ENCODE measurements at places on chromosomes 5 and 9. TPM values are rescaled to one million over a fixed set of nuclear protein-coding genes. Genes with fewer than 3 reads are reported as not detected.
A peak's percentile ranks its signal among the peaks of the same experiment; 100 is the strongest.

GRCh38 chr9:16363073-16363781, 507.2 kb downstream of the BNC2 start:
- H3K4me1 ChIP-seq = no peaks in the 10 kb centered on the region
- DNase-seq = no peak
- no peak overlapping the region for H3K4me3 ChIP-seq
- no peaks in the 10 kb centered on the region for H3K36me3 ChIP-seq
- H3K27me3 ChIP-seq = no peaks in the 10 kb centered on the region

- no peaks in the 10 kb centered on the region for H3K27me3 ChIP-seq
- DNase-seq = no peak
- H3K36me3 ChIP-seq = no peaks in the 10 kb centered on the region
- H3K4me1 ChIP-seq = no peaks in the 10 kb centered on the region
- no peak overlapping the region for H3K4me3 ChIP-seq
Measured at GRCh38 chr5:123855609-123856008, 343.6 kb downstream of the CSNK1G3 start.

GRCh38 chr9:134028575-134029247, 3.4 kb downstream of the BRD3OS start:
- no peak for DNase-seq
- H3K4me3 ChIP-seq = no peak overlapping the region
- H3K36me3 ChIP-seq = peaks cover 37% of the 10 kb centered on the region
- peaks cover 6% of the 10 kb centered on the region for H3K4me1 ChIP-seq
- H3K27ac ChIP-seq = no peak overlapping the region

DNA sequence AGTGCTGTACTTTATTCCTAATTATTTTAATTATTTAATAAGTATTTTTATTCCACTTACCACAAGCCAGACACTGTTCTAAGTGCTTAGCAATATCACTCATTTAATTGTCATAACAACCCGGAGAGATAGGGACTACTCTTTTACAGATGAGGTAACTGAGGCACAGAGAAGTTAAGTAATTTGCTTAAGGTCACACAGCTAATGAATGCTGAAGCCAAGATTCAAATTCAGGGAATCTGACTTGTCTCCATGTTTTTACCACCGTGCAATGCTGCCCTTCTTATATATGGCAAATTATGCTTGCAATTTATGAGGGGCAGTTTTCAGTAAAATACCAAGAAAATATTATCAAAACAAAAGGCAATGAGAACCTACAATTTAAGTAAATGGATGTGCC, 168.4 kb upstream of the KIF2A start:
- no peak overlapping the region for H3K4me3 ChIP-seq
- no peak overlapping the region for H3K27ac ChIP-seq
- DNase-seq = no peak
- H3K27me3 ChIP-seq = peaks cover 50% of the 10 kb centered on the region
- H3K36me3 ChIP-seq = no peaks in the 10 kb centered on the region
- H3K4me1 ChIP-seq = no peaks in the 10 kb centered on the region

- H3K4me1 ChIP-seq = no peaks in the 10 kb centered on the region
- H3K27me3 ChIP-seq = no peaks in the 10 kb centered on the region
- no peak for DNase-seq
- H3K27ac ChIP-seq = no peak overlapping the region
- no peaks in the 10 kb centered on the region for H3K36me3 ChIP-seq
- H3K4me3 ChIP-seq = no peak overlapping the region
Measured at GRCh38 chr9:19140259-19140658, 13.0 kb upstream of the PLIN2 start.

DNA sequence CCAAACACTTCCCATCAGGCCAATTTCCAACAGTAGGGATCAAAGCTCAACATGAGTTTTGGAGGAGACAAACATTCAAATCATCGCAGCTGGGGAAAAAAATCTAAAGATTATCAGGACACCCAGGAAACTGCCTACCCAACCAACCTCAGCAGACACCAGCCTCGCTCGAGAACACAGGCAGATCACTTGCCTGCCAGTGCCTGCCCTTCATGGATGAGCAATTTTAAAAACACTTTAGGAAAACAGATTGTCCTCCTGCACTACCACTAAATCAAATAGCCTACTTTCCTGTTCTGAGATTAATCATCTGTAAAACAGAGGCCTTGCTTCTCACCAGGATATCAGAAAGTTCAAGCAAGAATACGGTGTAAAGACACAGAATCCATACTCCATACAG, 14.7 kb upstream of the TMEM174 start:
- H3K4me3 ChIP-seq = no peak overlapping the region
- H3K36me3 ChIP-seq = no peaks in the 10 kb centered on the region
- no peak overlapping the region for H3K27ac ChIP-seq
- no peak for DNase-seq
- no peaks in the 10 kb centered on the region for H3K27me3 ChIP-seq
- no peaks in the 10 kb centered on the region for H3K4me1 ChIP-seq

ORM2 gene
- not detected for total RNA-seq

- no peaks in the 10 kb centered on the region for H3K27me3 ChIP-seq
- no peaks in the 10 kb centered on the region for H3K4me1 ChIP-seq
- H3K27ac ChIP-seq = no peak overlapping the region
- no peaks in the 10 kb centered on the region for H3K36me3 ChIP-seq
Measured at GRCh38 chr5:76529464-76530344, 93.5 kb downstream of the F2RL2 start.

GRCh38 chr5:166961028-166961427, 1330.4 kb upstream of the WWC1 start:
- no peaks in the 10 kb centered on the region for H3K36me3 ChIP-seq
- H3K4me3 ChIP-seq = no peak overlapping the region
- no peaks in the 10 kb centered on the region for H3K27me3 ChIP-seq
- no peaks in the 10 kb centered on the region for H3K4me1 ChIP-seq
- DNase-seq = no peak

TLX3 gene
- total RNA-seq = not detected

GRCh38 chr5:79605560-79605959, 6.7 kb upstream of the TENT2 start:
- H3K27me3 ChIP-seq = no peaks in the 10 kb centered on the region
- H3K4me3 ChIP-seq = no peak overlapping the region
- DNase-seq = no peak
- H3K4me1 ChIP-seq = no peaks in the 10 kb centered on the region
- no peak overlapping the region for H3K27ac ChIP-seq
- H3K36me3 ChIP-seq = no peaks in the 10 kb centered on the region

PRLR gene
- total RNA-seq = 0.72 TPM

GRCh38 chr5:73897893-73898292, 271.9 kb downstream of the ARHGEF28 start:
- H3K27me3 ChIP-seq = peaks cover 5% of the 10 kb centered on the region
- no peak overlapping the region for H3K4me3 ChIP-seq
- no peak overlapping the region for H3K27ac ChIP-seq

STARD4 gene
- total RNA-seq = 5.0 TPM

GRCh38 chr9:112401175-112401815, 21.4 kb downstream of the HSDL2 start:
- H3K36me3 ChIP-seq = no peaks in the 10 kb centered on the region
- H3K4me1 ChIP-seq = peaks cover 21% of the 10 kb centered on the region
- no peak for DNase-seq

C9orf50 gene
- total RNA-seq = not detected

DNA sequence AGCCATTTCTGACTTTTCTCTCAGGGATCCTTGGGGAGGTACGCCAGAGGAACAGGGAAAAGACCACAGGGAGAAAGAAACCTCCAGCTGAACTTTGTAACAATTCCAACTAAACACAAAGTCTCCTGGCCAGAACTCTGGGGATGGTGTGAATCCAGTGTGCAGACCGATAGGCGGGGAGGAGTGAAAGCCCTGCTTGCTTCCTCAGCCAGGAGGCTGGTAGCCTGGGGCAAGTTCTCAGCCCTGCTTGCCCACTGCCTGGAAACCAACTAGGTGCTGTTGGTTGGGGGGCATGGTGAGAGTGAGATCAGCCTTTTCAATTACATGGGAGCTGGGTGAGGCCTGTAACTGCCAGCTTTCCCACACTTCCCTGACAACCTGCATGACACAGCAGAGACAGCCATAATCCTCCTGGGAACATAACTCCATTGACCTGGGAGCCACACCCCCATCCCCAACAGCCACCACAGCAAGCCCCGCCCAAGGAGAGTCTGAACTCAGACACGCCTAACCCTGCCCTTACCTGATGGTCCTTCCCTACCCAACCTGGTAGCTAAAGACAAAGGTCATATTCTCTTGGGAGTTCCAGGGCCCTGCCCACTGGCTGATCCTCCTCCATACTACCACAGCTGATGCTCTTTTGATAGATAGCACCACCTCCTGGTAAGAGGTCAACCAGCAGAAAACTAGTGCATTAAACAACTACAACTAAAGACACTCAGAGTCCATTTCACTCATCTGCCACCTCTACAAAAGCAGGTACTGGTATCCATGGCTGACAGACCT, 100.1 kb upstream of the TNFAIP8 start:
- no peak for DNase-seq
- peaks cover 13% of the 10 kb centered on the region for H3K36me3 ChIP-seq
- H3K27ac ChIP-seq = no peak overlapping the region
- no peak overlapping the region for H3K4me3 ChIP-seq
- no peaks in the 10 kb centered on the region for H3K27me3 ChIP-seq
- no peaks in the 10 kb centered on the region for H3K4me1 ChIP-seq

CD72 gene
- total RNA-seq = 1.3 TPM

GRCh38 chr5:135615581-135616260, 36.9 kb upstream of the CXCL14 start:
- H3K27ac ChIP-seq = no peak overlapping the region
- H3K4me1 ChIP-seq = no peaks in the 10 kb centered on the region
- no peak overlapping the region for H3K4me3 ChIP-seq
- H3K27me3 ChIP-seq = peaks cover 11% of the 10 kb centered on the region
- DNase-seq = no peak

- no peaks in the 10 kb centered on the region for H3K36me3 ChIP-seq
- no peak overlapping the region for H3K27ac ChIP-seq
- no peak for DNase-seq
Measured at GRCh38 chr5:27437594-27438200, 399.3 kb upstream of the CDH9 start.

- DNase-seq = no peak
- no peaks in the 10 kb centered on the region for H3K4me1 ChIP-seq
- H3K27ac ChIP-seq = no peak overlapping the region
Measured at GRCh38 chr9:89340332-89340731, 22.0 kb downstream of the SECISBP2 start.

GRCh38 chr5:136750224-136750862, 385.0 kb upstream of the TRPC7 start:
- no peaks in the 10 kb centered on the region for H3K36me3 ChIP-seq
- no peaks in the 10 kb centered on the region for H3K27me3 ChIP-seq
- no peak overlapping the region for H3K27ac ChIP-seq
- H3K4me1 ChIP-seq = no peaks in the 10 kb centered on the region
- no peak overlapping the region for H3K4me3 ChIP-seq

LRRC70 gene
- 0.42 TPM for total RNA-seq

DNA sequence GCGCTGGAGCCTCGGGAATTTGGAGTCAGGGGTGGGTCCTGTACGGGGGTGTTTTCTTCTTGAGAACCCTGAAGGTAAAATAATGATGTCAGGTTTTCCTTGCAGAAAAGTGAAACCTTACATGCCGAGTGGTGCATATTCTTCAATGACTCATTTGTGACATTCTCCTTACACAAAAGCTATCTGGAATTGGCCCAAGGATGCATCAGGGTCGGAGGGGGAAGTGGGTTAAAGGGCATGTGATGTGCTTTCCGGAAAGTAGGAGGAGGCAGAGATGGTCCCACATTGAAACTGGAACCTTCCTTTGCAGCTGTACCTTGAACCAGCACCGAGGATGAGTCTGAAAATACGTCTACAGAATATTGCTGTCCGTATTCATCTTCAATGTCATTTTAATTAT, 411.2 kb upstream of the IRX4 start:
- H3K4me1 ChIP-seq = no peaks in the 10 kb centered on the region
- H3K27ac ChIP-seq = no peak overlapping the region
- no peaks in the 10 kb centered on the region for H3K27me3 ChIP-seq
- no peak overlapping the region for H3K4me3 ChIP-seq
- no peak for DNase-seq
- no peaks in the 10 kb centered on the region for H3K36me3 ChIP-seq

DNA sequence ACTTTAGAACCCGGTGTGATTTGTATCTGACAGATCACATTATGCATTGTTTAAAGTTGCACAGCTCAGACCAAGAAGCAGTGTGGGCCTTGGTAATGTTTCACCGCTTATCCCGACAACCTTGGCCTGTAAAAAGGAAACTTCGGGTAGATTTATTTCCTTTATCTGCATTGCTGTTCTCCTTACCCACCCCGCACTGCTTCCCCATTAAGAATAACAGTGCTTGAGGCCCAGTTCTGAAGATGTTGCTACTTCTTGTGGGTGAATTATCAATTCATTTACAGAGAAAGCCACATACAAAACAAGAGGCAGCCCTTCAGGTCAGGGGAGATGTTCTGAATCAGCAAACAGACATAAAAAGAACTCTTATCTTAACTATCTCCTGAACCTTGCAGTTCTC, 8.4 kb downstream of the SMARCA2 start:
- DNase-seq = no peak
- H3K36me3 ChIP-seq = no peaks in the 10 kb centered on the region
- H3K27ac ChIP-seq = peak overlapping the region; percentile 35
- H3K4me3 ChIP-seq = no peak overlapping the region

DNA sequence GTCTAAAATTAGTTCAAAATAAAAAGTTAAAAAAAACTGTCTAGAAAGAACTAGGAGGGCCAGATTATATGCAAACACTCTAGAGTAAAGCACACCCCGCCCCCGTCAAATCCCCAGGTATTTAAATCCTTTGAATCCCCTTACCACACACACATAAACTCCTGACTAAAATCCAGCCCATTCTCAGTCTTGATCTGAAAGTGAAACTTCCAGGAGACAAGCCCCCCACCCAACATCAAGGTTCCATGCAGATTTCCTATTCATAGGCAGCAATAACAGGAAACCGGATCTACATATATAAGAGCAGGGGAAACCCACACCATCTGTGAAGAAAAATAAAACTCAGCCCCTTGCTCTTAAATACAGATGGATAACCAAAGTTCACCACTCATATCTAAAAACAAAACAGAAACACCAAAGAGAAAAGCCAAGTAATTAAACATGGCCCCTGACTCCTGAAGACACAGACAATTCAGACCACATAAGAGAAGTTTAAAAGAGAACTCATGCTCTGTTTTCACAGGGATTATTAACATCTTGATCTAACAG, 42.3 kb downstream of the MARCHF3 start:
- no peak overlapping the region for H3K4me3 ChIP-seq
- no peaks in the 10 kb centered on the region for H3K27me3 ChIP-seq
- peaks cover 47% of the 10 kb centered on the region for H3K4me1 ChIP-seq
- no peak for DNase-seq

GRCh38 chr5:95590880-95591279, 29.0 kb upstream of the GPR150 start:
- H3K27ac ChIP-seq = peak overlapping the region; percentile 5
- no peaks in the 10 kb centered on the region for H3K27me3 ChIP-seq

GRCh38 chr9:23821375-23822181, 4.5 kb downstream of the ELAVL2 start:
- peak; percentile 11 for DNase-seq
- H3K4me1 ChIP-seq = peaks cover 38% of the 10 kb centered on the region
- peaks cover 59% of the 10 kb centered on the region for H3K27me3 ChIP-seq
- H3K36me3 ChIP-seq = no peaks in the 10 kb centered on the region

MTRR gene
- 30.0 TPM for total RNA-seq

GPR151 gene
- not detected for total RNA-seq

DNA sequence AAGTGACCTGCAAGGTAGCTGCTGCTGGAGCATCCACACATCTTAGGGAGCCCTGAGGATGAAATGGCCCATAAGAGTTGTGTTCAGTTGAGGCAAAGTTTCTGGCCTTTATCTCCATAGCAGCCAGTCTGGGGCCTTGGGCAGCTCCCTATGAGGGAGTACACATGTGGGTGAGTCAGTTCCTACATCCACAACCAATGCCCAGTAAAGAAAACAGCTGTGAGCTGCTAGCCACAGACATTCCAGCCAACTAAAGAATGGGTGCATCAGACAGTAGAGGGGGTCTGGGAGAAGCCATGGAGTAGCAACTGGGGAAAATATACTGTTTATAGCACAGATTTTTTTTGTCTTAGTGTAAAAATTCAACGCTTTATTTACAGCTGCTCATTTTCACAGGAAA, 720.7 kb downstream of the TLE1 start:
- no peak overlapping the region for H3K27ac ChIP-seq
- no peak for DNase-seq
- H3K27me3 ChIP-seq = no peaks in the 10 kb centered on the region
- H3K4me3 ChIP-seq = no peak overlapping the region
